ENCODE measurements at places on chromosomes 13 and 19.

GRCh38 chr13:31179754-31180153, 18.1 kb upstream of the HSPH1 start:
- no peak for DNase-seq

DNA sequence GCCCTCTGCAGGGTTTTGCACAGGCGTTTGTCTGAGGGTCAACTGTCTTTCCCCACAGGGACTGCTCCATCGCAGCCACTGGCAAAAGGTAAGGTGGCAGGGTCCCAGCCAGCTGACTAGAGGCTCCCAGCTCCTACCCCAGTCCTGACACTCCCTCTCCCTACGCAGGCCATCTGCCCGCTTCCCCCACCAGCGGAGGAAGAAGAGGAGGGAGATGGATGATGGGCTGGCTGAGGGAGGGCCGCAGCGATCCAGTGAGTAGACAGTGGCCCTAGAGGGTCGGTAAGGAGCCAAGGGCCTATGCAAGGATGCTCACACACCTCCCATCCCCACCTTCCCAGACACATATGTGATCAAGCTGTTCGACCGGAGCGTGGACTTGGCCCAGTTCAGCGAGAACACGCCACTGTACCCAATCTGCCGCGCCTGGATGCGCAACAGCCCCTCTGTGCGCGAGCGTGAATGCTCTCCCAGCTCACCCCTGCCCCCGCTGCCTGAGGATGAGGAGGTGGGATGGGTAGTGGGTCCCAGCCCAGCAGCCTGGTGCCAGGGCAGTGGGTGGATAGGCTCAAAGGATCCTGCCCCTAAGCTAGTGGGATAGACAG, 4.0 kb downstream of the HSPB6 start:
- DNase-seq = no peak

GRCh38 chr19:10207026-10207425, 12.3 kb upstream of the DNMT1 start:
- no peak for DNase-seq

DNA sequence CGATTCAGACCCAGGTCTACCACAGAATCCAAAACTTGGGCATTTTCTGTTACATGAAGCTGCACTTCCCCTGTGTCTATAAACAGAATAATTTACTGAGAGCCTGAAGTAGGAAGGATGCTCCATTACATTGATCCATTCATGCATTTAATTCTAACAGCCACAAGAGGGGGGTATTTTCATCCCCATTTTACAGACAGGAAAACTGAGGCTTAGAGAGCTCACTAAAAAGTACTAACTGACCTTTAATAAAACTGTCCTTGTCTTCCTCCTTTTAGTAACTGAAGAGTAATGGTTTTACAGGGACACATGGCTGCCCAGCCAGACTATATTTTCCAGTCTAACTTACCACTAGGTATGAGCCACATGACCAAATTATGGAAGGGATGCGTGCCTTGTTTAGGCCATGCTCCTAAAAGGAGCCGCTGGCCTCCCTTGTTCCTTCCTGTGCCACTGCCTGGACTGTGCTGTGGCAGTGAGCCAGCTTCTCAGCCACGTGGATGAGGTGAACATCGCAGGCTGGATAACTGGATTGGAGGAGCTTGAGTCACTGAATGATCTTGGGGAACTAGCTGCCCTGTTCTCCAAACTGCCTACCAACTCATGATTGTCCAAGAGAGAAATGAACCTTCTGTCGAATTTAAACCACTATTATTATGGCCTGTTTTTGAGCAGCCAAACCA, 108.3 kb downstream of the DOCK9 start:
- no peak for DNase-seq

DNA sequence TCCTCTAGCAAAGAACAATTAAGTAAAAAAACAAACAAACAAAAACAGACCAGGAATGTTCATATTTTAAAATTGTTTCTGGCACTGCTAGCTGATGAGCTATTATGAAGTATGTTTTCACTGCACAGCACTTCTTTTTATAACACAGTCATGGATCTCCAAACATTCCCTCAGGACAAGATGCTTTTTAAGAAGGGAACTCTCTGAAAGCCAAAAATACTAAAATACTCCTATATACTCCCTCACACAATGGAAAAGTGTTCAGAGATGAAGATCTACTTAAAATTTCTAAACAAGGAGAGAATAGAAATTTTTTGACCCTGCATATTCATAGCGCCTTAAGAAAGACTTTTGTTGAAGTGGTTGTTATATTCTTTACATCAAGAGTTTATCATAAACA, 926.8 kb downstream of the DIAPH3 start:
- DNase-seq = no peak

GRCh38 chr19:8004723-8005513, 523 bp downstream of the ELAVL1 start:
- DNase-seq = no peak

GRCh38 chr13:87941226-87941625, 270.1 kb downstream of the SLITRK5 start:
- no peak for DNase-seq

DNA sequence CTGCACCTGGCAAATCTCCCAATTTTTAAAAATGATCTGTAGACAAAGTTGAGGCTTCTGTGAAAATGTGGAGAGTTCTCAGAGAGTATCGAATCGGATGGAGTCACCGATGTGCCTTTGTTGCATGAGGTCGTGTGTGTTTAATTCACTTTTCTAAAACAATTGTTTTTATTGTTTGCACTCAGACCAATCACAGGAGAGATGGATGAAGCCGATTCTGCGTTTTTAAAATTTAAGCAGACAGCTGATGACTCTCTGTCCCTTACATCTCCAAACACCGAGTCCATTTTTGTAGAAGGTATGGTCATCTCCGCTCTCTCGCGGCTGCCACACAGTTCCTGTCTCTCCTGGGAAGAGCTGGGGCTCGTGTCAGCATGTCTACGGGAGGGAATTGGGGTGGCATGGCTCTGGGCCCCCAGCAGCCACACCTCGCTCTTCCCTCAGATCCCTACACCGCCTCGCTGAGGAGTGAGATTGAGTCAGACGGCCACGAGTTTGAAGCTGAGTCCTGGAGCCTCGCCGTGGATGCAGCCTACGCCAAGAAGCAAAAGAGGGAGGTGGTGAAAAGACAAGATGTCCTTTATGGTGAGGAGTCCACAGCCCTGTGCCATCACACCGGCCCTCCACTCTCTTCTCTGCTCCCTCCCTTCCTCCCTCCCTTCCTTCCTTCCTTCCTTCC, 47.2 kb downstream of the PEX11G start:
- no peak for DNase-seq

Data from NCI-H774 (cell line).